Activated CD4-positive, alpha-beta T cell treated with anti-CD3 and anti-CD28 coated beads, Interleukin-2, Interleukin-4, amounts not matched to agents 100 ng/mL and 50 ng/mL, durations not matched to agents 16 hours and 8 hours (primary cell): ENCODE measurements at places on chromosomes 12 and 14.

GRCh38 chr14:100779691-100780080 is 46.2 kb upstream of the MEG3 start:
- no peak for DNase-seq

DNA sequence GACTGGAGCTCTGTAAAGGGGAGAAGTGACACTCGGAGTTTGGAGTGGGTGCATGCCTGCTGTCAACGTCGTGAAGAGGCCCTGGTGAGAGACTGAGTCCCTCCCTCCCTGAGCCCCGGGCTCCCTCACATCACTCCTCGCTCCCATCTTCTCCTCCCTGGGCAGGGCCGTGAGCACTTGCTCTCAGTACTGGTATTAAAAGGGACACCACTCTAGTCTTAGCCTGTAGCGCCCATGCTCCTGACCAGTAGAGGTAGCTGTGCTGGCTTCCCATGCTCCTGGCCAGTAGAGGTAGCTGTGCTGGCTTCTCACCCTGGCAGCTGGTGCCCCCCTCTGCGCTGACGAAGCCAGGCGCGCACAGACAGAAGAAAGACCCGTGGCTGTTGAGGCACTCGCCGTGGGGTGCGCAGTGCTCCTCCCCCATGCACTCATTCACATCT is 14.7 kb downstream of the ISCA2 start:
- no peak for DNase-seq

GRCh38 chr12:50569321-50569720 is 64.5 kb downstream of the DIP2B start:
- no peak for DNase-seq

GRCh38 chr12:84128117-84128991 is 784.2 kb downstream of the SLC6A15 start:
- DNase-seq: no peak

DNA sequence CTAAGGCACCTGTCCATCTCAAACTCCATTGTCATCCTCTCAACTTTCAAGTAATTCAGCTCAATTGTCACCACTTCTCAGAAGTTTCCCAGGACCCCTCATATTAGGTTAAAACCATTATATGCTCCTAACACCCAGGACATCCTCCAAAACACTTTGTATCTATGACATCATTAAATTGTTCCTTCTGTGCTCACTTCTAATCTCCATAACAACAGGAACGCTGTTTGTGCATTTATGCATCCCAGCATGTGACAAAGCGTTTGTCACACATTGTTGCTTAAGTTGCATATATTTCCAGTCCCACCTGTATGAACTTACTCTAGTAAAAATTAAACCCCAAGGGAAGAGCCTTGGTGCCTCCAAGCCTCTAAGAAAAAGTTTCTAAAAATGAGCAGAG is 133.9 kb downstream of the TBX5 start:
- no peak for DNase-seq

DNA sequence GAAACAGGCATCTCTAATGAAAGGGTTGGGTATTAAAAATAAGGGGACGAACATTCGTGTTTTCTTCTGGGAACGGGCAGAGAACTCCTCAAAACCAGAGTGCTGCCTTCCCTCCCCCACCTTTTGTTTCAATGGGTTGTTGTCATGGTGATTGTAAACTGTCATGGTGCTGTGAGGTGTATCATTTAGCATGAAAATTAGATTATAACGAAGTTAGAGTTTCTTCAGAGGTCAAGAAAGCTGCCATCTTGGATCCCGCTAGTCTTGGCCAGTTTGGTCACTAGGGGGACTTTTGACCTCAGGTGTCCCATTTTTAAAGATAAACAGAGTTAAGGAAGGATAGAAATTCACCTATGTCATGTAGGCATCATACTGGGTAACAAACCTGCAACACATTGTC is 123.0 kb downstream of the PDE3A start:
- DNase-seq: no peak

DNA sequence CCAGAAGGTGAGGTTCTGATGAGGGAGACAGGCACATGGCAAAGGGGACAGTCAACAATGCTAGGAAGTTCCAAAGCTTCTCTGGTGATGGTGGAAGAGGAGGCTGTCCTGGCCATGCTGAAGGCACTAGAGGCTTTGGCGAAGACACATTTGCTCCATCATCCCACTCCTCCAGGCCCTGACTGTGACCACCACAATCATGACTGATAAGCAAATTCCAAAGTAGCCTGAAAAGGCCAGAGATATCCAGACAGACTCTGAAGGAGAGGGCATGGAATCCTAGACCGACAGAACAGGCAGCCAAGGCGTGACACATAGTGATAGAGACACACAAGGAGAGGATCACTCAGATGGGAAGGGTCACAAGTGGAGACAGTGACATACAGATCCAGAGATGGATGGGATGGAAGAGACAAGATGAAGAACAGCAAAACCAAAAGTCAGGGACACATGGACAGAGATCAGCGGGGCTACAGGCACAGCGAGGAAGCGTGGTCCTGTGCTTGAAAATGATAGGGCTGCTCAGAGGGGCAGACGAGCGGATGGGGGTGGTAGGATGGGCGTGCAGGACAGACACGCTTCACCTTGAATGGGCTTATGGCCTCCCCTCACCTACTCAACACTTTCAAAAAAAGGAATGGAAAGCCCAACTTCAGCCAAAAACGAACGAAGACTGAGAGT is 1.3 kb downstream of the ZFHX2 start:
- no peak for DNase-seq

GRCh38 chr14:50260511-50260910 is 29.1 kb upstream of the SOS2 start:
- DNase-seq: peak; percentile 44

DNA sequence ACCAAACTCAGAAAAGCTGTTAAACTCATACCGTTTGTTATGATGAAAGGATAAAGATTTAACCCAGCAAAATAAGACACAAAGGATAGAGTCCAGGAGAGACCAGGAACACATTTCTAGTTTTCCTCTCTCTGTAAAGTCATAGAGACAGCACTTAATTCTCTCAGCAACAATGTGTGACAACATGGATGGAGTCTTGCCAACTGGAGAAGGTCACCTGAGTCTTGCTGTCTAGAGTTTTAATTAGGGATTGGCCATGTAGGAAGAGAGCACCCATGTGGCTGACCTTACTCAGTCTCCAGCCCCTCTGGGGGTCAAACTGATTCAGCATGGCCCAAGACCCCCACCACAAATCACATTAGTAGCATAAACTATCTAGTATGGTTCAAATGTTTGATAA is 151.0 kb upstream of the ATF7IP start:
- no peak for DNase-seq
